ENCODE measurements at places on chromosomes 3 and 15. TPM values are rescaled to one million over a fixed set of nuclear protein-coding genes. Genes with fewer than 3 reads are reported as not detected.

GRCh38 chr15:83930392-83931212 is 276.7 kb downstream of the ADAMTSL3 start:
- peaks cover 15% of the 10 kb centered on the region for H3K4me1 ChIP-seq
- H3K27ac ChIP-seq = no peak overlapping the region
- no peak for DNase-seq
- H3K4me3 ChIP-seq = no peak overlapping the region
- H3K36me3 ChIP-seq = peaks cover 2% of the 10 kb centered on the region

GRCh38 chr3:179181021-179181472 is 32.9 kb downstream of the PIK3CA start:
- no peaks in the 10 kb centered on the region for H3K36me3 ChIP-seq
- no peaks in the 10 kb centered on the region for H3K27me3 ChIP-seq
- peak overlapping the region; percentile 79 for H3K27ac ChIP-seq
- peaks cover 84% of the 10 kb centered on the region for H3K4me1 ChIP-seq

GRCh38 chr3:39428745-39429201 is 22.3 kb downstream of the RPSA start:
- H3K36me3 ChIP-seq = no peaks in the 10 kb centered on the region
- peak; percentile 40 for DNase-seq
- peaks cover 23% of the 10 kb centered on the region for H3K4me1 ChIP-seq
- H3K4me3 ChIP-seq = peak overlapping the region; percentile 23
- peak overlapping the region; percentile 84 for H3K27ac ChIP-seq
- no peaks in the 10 kb centered on the region for H3K27me3 ChIP-seq

RLBP1 gene
- total RNA-seq = not detected

GABRR3 gene
- total RNA-seq = not detected

PRSS50 gene
- 0.22 TPM for total RNA-seq

TFRC gene
- 76.4 TPM for total RNA-seq

GOLGA6L10 gene
- total RNA-seq = 0.33 TPM

ATOSA gene
- 21.8 TPM for total RNA-seq
